ENCODE measurements at places on chromosomes 5 and 9. TPM values are rescaled to one million over a fixed set of nuclear protein-coding genes. Genes with fewer than 3 reads are reported as not detected.

DNA sequence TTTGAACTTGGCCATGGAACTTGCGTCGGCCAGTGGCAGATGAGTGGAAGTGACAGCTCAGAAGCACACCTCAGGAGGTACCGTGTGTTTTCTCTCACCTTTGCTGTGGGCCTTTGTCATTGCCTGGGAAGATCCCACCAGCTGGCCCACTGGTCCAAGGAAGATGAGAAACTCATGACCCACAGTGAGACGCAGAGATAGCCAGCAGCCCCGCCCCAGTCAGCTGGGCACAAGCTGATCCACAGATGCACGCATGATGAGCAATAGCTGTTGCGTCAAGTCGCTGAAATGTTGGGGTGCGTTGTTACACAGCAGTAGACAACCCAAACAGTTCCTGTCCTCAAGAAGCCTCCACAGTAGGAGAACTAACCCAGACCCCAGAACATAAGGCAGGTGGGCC lies 30.8 kb upstream of the UNC5A start:
- no peaks in the 10 kb centered on the region for H3K4me1 ChIP-seq
- no peak overlapping the region for H3K27ac ChIP-seq
- no peaks in the 10 kb centered on the region for H3K36me3 ChIP-seq
- H3K4me3 ChIP-seq, result no peak overlapping the region
- DNase-seq, result peak; percentile 25

- H3K27me3 ChIP-seq, result no peaks in the 10 kb centered on the region
- H3K27ac ChIP-seq, result no peak overlapping the region
- no peak overlapping the region for H3K4me3 ChIP-seq
- no peaks in the 10 kb centered on the region for H3K4me1 ChIP-seq
- H3K36me3 ChIP-seq, result no peaks in the 10 kb centered on the region
- peak; percentile 59 for DNase-seq
These were observed 38.9 kb upstream of the EGFL7 start for GRCh38 chr9:136623842-136624183.

DNA sequence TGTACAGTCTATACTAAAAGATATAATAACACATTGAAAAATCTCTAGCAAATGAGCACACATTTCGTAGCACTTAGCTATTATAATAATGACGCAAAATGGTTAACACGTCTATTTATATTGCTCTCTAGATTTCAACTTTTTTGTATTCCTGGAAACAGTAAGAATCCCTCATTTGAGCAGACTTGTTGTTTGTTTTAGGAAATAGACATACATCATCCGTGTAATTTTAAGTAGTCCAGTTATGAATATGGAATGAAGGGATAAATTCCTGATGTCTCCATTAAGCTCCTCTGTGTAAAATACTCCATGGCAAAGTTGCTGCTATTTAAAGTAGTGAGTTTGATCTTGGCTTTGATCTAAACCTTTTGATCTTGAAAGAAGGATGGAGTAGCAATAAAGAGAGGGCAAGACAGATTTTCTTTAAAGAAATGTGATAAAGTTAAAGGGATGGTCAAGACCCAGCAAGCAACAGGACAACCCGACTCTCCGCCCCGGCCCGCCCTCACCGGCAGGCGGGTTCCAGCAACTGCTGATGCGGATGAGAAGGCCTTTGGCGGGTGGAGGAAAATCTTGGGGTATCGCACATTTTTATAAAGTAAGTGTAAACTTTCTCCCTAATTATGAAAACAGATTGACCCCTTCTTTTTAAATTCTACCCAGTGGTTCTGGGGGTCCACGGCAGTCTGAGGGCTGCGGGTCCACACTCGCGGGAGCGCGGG lies 277.4 kb downstream of the AOPEP start:
- peak overlapping the region; percentile 97 for H3K27ac ChIP-seq
- peak overlapping the region; percentile 70 for H3K4me3 ChIP-seq
- no peaks in the 10 kb centered on the region for H3K36me3 ChIP-seq
- peaks cover 3% of the 10 kb centered on the region for H3K4me1 ChIP-seq

GRCh38 chr5:133332439-133333024 lies 279.8 kb downstream of the FSTL4 start:
- no peak overlapping the region for H3K4me3 ChIP-seq
- no peaks in the 10 kb centered on the region for H3K27me3 ChIP-seq
- no peaks in the 10 kb centered on the region for H3K4me1 ChIP-seq
- DNase-seq, result peak; percentile 15
- no peak overlapping the region for H3K27ac ChIP-seq

DNA sequence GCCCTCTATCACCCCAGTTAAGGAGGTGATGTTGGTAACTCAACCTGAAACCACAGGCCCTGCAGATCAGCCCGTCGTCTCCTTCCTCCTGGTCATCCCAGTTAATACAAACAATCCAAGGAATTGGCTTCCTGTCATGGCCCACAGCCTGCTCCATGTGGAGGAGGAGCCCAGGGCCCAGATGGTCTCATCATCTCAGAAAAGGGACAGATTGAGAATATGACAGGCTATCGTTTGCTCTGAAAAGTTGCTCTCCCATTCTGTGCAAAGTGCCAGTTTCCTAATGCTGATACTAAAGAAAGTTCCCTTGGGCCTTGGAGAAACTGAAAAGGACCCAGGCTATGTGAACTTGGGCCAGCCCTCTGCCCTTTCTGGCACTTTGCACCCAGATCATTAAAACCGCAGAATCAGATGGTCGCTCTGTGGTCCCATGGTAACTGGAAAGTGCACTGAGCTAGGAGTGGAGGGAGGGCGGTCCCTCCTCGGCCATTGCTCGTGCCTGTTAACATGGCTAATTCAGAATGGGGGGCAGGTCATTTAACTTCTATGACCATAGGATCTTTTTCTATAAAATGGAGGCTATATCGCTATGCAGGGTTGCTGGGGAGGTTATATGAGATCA lies 675 bp upstream of the SPAAR start:
- H3K4me1 ChIP-seq, result peaks cover 67% of the 10 kb centered on the region
- peak overlapping the region; percentile 1 for H3K4me3 ChIP-seq
- no peaks in the 10 kb centered on the region for H3K36me3 ChIP-seq
- DNase-seq, result peak; percentile 21

- no peaks in the 10 kb centered on the region for H3K27me3 ChIP-seq
- H3K36me3 ChIP-seq, result no peaks in the 10 kb centered on the region
- H3K4me1 ChIP-seq, result peaks cover 3% of the 10 kb centered on the region
- H3K27ac ChIP-seq, result no peak overlapping the region
- no peak for DNase-seq
These were observed 68.5 kb upstream of the HSPB3 start for GRCh38 chr5:54387031-54387430.

GRCh38 chr5:107817951-107818350 lies 147.2 kb upstream of the EFNA5 start:
- no peaks in the 10 kb centered on the region for H3K36me3 ChIP-seq
- no peaks in the 10 kb centered on the region for H3K4me1 ChIP-seq
- H3K4me3 ChIP-seq, result no peak overlapping the region

- no peak for DNase-seq
- no peaks in the 10 kb centered on the region for H3K36me3 ChIP-seq
- H3K4me3 ChIP-seq, result no peak overlapping the region
- no peak overlapping the region for H3K27ac ChIP-seq
These were observed 502.4 kb downstream of the CDH10 start for GRCh38 chr5:24142341-24142740.

GRCh38 chr9:85213650-85214607 lies 527.8 kb downstream of the AGTPBP1 start:
- no peak overlapping the region for H3K4me3 ChIP-seq
- H3K4me1 ChIP-seq, result no peaks in the 10 kb centered on the region
- H3K27ac ChIP-seq, result no peak overlapping the region

DNA sequence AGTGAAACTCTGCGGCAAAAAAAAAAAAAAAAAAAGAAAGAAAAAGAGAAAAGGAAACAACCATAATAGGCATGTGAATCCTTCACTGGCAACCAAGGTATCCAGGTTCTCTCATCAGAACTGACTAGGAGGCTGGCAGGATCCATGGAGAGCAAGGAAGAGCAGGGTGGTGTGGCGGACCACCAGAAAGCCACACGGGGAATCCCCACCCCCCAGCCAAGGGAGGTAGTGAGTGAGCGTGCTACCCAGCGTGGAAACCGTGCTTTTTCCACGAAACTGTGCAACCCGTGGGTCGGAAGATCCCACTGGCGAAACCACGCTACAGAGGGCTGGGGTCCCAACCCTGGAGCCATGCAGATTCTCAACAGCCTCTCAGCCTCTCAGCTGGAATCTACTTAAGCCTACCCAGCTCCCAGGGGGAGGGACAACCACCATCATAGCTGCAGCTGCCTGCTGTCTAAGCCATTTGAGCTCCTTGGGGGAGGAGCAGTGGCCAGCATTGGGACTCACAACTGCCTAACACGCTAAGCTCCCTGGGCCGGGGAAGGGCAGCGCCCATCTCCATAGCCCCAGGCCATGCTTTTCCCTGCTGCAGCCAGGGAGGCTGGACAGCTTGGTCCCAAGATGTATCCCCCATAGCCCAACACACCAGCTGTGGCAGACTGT lies 91.6 kb downstream of the PRELID2 start:
- no peaks in the 10 kb centered on the region for H3K4me1 ChIP-seq
- no peak for DNase-seq
- H3K27ac ChIP-seq, result no peak overlapping the region
- H3K27me3 ChIP-seq, result no peaks in the 10 kb centered on the region
- H3K4me3 ChIP-seq, result no peak overlapping the region
- H3K36me3 ChIP-seq, result no peaks in the 10 kb centered on the region

- no peak for DNase-seq
- no peak overlapping the region for H3K4me3 ChIP-seq
- H3K36me3 ChIP-seq, result peaks cover 4% of the 10 kb centered on the region
- H3K27me3 ChIP-seq, result no peaks in the 10 kb centered on the region
- H3K27ac ChIP-seq, result no peak overlapping the region
These were observed 112.4 kb upstream of the CTSL start for GRCh38 chr9:87613265-87614111.

DNA sequence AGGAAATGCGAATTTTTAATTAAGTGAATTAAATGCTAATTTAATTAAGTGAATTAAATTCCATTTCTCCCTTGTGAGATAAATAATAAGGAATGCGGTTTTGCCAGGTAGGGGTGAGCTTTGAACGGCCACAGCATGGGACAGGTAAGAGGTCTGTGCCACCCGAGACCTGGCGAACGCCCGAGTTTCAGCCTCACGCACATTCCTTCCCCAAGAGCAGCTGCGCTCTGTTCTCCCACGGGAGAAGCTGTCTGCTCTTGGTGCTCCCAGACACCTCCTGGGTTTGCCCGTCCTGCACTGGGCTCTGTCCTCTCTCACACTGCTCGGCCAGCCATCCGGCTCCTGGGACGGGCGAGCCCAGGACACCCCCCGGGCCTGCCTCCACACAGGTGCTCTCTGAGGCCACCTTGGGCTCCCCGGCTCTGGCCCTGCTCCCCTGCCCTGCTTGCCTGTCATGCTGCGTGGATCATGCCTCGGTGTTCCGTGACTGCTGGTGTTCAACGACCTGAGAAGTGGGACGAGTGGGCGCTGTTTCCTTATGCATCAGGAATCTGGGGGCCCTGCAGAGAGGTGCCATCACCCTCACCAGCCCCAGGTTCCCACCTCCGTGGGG lies 13.7 kb upstream of the CAMSAP1 start:
- no peak for DNase-seq
- H3K4me1 ChIP-seq, result no peaks in the 10 kb centered on the region
- H3K36me3 ChIP-seq, result peaks cover 2% of the 10 kb centered on the region
- no peak overlapping the region for H3K27ac ChIP-seq

DNA sequence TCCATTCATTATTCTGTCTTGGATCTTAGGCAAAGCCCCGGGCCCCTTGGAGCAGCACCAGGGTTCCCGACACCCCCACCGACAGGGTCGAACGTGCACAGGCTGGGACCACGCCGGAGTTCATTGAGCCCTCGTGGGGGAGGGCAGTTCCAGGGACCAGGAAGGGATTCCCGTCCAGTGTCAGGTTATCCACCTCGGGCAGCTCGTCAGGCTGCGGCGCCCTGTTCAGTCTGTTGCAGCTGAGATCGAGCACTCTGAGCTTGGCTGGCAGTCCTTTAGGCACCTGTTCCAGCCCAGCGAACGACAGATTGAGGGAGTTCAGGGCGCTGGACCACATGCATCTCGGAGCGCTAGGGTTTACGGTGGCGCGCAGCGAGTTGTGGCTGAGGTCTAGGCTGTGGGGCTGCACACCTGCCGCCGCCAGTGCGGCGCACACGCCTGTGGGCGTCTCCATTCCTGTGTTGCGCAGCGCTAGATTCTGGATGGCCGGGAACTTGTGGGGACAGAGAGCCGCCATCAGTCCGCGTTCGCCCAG lies 1.1 kb downstream of the CD14 start:
- DNase-seq, result peak; percentile 69
- H3K4me3 ChIP-seq, result peak overlapping the region; percentile 88
- peaks cover 7% of the 10 kb centered on the region for H3K27me3 ChIP-seq
- peak overlapping the region; percentile 77 for H3K27ac ChIP-seq
- H3K36me3 ChIP-seq, result no peaks in the 10 kb centered on the region
- no peaks in the 10 kb centered on the region for H3K4me1 ChIP-seq

DNA sequence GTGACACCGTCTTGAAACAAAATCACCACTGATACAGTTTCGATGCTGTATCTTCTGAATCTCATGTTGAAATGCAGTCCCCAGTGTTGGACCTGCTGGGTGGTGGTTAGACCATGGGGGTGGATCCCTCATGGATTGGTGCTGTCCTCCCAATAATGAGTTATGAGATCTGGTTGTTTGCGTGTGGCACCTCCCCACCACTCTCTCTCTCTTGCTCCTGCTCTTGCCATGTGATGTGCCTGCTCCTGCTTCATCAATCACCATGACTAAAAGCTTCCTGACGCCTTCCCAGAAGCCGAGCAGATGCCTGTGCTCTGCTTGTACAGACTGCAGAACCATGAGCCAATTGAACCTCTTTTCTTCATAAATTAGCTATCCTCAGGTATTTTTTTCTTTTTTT lies 15.2 kb upstream of the C5orf15 start:
- no peak overlapping the region for H3K4me3 ChIP-seq
- DNase-seq, result no peak
- no peaks in the 10 kb centered on the region for H3K4me1 ChIP-seq
- no peaks in the 10 kb centered on the region for H3K27me3 ChIP-seq
- H3K36me3 ChIP-seq, result peaks cover 45% of the 10 kb centered on the region

GRCh38 chr9:117916291-117916690 lies 212.1 kb downstream of the TLR4 start:
- no peak overlapping the region for H3K4me3 ChIP-seq
- no peaks in the 10 kb centered on the region for H3K4me1 ChIP-seq
- H3K27me3 ChIP-seq, result no peaks in the 10 kb centered on the region
- DNase-seq, result no peak
- H3K36me3 ChIP-seq, result no peaks in the 10 kb centered on the region
- H3K27ac ChIP-seq, result no peak overlapping the region

Gene CD14
- polyA plus RNA-seq, result 43.8 TPM

Gene GABBR2
- not detected for polyA plus RNA-seq

Gene INPP5E
- polyA plus RNA-seq, result 6.9 TPM

Gene TEX48
- not detected for polyA plus RNA-seq
